ENCODE measurements at places on chromosomes 4 and X.

DNA sequence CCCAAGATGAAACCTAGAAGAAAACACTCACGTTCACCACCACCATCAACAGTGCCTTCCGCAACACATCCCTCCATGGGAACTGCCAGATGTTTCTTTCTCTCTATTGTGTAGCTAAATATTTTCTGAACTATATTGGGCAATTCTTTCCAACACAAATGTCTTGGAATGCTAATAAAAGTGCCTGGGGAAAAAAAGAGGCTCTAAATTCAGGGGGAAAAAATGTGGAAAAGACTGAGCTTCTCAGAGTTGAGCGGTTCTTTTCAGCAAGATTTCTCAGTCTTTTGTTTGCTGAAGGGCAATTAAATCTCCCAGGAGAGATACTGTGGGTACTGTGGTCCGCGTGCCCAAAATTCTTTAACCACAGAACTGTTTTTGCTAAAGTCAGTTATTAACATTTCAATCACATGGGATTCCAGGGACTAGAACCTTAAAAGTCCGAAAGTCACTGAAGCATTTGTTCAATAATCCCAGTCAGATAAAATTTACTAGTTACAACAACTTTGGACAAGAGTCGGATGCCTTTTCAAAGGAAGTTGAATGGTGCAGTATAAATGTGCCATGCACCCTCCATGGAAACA is 51.9 kb upstream of the DHRSX start:
- no peak for DNase-seq

- DNase-seq: no peak
These were observed 647.4 kb upstream of the GALNT7 start for GRCh38 chr4:172521248-172521647.

DNA sequence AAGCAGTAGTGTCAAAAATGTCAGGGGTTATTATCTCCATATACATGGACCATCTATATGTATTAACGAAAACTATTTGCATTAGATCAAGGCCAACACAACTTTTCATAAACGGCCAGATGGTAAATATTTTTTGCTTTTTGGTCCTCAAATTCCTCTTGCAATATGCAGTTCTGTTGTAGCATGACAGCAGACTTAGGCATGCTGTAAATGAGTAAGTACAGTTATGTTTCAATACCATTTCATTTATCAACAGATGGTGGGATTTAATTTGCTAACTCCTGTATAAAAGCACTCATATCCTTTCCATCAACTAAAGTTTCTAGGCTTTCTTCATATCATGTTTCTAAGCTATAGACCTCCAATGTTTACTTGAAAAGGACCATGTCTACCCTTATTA is 208.1 kb downstream of the ANKRD50 start:
- no peak for DNase-seq

DNA sequence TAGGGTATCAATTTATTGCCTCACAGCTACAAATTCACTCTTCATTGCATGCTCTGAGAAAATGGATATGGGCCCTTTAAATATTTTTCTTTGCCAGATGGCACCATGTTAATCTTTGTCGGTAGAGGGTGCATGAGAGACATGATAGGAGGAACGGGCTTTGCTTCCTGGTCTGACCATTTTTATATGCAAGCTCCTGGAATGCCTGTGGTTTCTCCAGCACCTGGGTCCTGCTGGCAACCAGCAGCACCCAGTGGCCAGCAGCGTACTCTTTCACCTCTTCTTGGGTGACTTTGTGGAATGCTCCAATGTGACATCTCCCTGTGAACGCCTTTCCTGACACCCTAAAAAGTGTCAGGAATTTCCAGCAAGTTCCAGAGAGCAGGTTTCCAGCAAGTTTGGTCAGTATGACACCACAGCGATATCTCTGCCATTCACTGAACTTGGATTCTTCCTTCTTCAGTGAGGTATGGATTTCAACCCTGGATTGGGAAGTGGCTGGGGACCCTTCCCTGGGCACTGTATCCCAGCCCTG is 140.3 kb upstream of the PGRMC2 start:
- DNase-seq: peak; percentile 50

DNA sequence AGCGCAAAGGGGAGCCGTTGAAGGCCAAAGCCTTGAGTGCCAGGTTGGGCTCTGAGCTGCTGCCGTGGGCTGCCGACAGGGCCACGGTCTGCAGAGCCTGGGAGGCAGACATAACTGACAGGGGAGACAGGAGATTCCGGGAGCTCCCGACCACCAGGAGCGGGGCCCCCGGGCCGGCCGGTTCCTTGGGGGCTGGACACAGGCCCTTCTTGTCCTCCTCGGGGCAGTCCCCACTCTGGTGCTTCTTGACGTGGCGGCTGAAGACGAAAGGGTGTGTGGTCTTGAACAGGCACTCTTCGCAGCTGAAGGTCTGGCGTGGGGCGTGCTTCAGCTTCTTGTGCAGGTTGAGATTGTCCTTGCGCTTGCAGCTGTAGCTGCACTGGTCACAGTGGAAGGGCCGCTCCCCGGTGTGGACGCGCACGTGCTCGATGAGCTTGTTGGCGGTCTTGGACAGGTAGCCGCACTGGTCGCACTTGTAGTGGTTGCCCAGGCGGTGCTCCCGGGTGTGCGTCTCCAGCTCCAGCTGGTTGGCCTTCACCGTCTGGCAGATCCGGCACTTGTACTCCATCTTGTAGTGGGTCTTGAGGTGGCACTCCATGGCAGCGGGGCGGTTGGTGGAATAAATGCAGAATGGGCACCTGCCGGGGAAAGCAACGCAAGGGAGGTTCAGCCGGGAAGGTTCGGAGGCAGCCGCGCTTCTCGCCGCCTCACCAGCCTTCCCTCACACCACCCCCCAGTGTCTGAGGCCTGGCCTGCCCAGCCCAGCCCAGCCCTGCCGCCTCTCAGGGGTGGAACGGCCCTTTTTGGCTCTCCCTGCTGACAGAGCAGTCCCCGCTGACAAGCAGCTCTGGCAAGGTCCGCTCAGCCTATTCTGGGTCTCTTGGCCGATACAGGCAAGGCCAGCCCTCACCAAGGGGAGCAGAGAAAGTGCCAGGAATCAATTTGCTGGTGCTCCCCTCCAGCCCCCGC is 81.3 kb downstream of the C4orf51 start:
- DNase-seq: no peak

- DNase-seq: no peak
These were observed 66.9 kb downstream of the LUZP4 start for GRCh38 chrX:115356369-115356768.

DNA sequence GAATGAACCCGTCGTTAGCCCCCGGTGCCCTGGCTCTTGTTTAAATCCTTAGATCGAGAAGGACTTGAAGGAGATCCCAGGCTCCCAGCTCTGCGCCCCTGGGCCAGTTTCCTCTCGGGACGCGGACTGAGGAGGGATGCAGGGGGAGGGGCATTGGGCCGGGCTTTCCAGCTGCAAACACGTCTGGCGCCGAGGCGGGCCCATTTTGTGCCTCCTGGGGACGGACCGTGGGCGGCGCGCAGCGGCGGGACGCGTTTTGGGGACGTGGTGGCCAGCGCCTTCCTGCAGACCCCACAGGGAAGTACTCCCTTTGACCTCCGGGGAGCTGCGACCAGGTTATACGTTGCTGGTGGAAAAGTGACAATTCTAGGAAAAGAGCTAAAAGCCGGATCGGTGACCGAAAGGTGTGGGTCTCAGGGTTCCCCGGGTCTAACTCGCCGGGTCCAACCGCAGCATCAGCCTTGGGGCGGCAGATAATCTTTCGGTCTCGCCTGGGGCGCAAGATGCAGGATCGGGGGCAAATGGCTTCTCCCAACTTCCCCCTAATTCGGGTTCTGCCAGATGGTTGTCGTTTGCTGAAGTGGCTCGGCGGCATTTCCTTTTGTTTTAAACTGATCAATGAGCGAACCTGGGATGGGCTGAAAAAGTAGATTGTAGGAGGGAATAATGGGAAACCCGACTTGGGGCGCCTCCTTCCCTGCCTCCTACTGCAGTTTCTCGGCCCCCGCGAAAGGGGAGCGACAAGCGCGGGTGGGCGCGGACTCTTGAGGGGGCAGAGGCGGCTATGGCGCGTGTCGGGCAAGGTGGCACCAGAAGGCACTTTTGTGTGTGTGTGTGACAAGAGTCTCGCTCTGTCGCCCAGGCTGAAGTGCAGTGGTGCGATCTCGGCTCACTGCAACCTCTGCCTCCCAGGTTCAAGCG is 2.9 kb downstream of the PDGFRA start:
- no peak for DNase-seq

- DNase-seq: no peak
These were observed 18.4 kb downstream of the FGF2 start for GRCh38 chr4:122845066-122845465.

- DNase-seq: no peak
These were observed 20.1 kb upstream of the ZNF41 start for GRCh38 chrX:47503151-47503550.

GRCh38 chr4:127656047-127656680 is 23.4 kb downstream of the INTU start:
- no peak for DNase-seq

DNA sequence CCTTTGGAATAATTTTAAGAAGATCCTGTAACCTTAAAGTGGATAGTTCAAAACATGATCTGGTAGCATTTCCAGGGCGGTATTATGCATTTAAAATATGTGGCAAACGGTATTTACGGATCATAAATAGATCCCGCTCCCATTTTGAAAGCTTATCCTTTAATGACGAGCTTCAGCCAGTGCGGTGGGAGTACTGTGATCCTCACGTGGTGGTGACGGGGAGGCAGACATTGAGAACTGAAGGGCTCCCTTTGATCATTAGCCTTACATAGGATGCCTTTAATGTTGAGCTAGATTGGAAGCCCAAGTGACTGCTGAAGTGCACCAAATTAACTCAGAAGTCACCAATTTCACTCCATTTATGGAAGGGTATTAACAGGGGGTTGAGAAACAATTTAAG is 56.9 kb downstream of the KIT start:
- no peak for DNase-seq

- DNase-seq: no peak
These were observed 198.7 kb upstream of the NDST3 start for GRCh38 chr4:117835566-117835965.

GRCh38 chrX:10062980-10063379 is 93.8 kb upstream of the CLCN4 start:
- DNase-seq: no peak

DNA sequence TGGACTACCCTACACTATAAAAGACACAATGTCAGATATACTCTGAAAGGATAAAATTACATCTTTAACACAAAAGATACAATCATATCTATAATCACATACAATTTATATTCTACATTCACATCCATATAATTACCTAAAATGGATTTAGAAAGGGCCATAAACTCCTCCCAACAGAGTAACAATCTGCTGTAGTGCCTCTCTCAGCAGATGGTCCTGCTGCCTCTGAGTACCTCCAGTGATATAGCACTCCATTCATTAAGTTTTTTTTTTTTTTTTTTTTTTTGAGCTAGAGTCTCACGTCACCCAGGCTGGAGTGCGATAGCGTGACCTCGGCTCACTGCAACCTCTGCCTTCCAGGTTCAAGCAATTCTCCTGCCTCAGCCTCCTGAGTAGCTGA is 7.4 kb downstream of the ANKRD37 start:
- DNase-seq: no peak

DNA sequence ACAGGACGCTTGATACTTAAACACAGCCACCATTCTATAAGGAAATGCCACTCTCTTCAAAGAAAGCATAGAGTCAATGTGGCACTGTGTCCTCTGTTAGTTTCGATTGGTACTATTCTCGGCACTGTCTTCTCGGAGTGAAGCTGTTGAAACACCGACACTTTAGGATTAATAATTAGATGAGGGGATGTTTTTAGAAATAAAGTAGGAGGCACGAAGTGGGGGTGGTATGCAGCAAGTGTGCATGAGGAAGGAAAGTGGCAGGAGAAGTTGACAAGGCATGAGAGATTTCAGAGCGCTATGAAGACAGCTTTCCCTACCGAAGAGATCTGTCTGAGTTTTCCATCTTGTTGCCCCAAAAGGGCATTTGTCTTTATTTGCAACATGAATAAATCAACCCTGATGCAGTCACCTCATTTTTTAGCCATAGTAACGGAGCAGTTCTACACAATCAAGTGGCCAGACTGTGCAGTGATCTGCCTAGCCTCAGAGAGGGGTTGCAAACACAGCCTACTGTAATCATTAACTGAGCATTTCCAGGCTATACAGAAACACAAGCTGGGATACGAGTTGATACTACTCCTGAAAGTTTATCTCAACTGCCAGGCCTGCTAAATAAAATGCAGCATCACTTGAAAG is 8.3 kb downstream of the GPRIN3 start:
- DNase-seq: no peak

DNA sequence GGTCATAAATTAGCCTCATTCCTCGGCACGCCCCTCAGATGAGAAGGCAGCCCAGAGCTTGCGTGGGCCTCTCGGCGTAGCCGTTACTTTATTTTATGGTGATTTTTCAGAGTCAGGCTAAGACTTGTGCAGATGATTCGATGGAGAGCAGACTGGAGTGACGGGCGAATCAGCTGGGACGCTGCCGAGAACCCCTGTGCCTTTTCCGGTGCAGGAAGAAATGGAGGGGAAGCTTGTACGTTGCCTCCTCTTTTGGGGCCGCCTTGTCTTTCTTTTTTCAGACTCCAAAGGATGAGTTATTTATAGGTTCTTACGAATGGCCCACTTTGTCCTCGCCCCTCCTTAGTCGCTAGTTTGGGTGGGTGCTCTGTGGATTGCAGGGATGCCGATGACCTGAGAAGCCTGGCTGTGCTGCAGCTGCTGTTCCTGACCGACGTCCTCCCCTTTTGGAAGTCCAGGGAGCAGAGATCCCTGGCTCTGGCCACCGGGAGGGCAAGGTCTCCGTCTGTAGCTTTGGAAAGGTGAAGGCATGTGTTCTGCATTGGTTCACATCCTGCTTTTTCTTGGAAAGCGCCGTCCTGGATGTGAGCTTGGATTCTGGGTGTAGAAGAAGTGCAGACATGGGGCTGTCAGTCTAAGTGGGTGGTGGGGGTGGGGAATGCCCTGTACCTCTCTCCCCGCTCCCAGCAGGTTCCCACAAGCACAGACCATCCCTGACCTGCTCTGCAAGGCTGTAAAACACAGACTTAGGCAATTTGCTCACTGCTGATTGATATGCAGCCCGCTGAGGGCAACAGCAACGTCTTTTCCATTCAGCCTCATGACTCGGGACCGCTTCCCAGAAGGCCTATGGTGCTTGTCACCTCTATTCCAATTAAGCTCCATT is 9.3 kb downstream of the SORCS2 start:
- no peak for DNase-seq

DNA sequence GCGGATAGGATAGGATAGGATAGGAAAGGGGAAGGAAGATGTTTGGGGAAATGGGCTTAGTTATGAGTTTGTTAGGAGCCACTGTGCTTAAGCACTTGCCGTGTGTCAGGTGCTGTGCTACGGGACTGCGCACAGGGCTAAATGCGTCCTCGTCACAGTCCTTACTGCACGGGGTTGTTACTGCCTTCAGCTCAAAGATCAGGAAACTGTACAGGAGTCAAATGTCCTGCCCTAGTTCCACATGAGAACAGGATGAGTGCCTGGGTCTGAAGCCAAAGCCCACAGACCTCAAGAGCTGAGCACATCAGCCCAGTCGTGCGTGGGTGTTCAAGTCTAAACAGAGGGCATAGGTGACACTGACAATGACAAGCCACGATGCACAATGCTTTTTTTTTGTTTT is 15.0 kb downstream of the ACSL1 start:
- no peak for DNase-seq

DNA sequence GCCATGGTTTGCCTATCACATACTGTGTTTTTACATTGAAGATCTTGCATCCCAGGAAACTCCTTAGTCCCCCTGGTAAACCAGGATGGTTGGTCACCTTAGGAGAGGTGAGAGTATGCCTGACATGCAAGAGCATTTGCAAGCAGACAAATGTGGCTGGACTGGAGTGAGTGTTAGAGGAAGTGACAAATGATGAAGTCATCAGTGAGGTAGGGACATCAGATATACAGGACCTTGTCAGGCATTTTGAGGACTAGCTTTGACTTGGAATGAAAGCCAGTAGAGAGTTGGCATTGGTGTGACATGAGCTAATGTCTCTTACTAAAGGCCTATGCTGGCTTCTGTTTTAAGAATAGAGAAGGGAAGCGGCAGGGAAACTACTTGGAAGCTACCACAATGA is 124.9 kb downstream of the FRMPD4 start:
- no peak for DNase-seq
